Cortex of kidney (tissue), 1 donor: ENCODE measurements at places on chromosomes 12 and 14.

GRCh38 chr14:68513137-68513536, 279.7 kb downstream of the ZFP36L1 start:
- DNase-seq = no peak

DNA sequence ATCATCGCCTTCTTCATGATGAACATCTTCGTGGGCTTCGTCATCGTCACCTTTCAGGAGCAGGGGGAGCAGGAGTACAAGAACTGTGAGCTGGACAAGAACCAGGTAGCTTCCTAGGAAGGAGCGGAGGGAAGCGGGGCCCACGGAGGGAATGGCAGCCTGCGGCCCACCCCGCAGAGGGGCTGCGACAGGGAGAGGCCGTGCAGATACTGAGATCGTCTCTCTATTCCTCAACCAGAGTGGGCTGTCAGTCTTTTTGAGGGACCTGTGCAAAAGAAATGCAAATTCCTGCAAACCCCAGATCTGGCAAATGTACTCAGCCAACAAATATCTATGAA, 186.2 kb upstream of the FKBP4 start:
- DNase-seq = no peak

DNA sequence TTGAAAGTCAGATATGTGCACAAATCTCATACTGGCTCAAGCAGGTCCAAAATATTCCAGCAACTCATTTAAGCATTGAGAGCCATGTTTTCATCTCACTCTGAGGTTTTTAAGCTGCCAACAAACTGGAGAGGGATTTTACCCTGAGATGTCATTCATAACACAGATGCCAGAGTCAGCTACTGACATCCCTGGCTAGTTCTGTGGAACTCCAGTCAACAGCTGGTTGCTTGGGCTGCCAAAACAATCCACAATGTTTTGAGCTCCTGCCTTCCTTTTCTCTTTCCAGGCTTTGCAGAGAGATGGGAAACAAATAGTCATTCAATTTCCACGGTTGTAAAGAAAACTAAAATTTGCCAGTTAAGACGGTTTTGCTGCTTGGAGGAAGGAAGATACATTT, 621.2 kb upstream of the FBXO33 start:
- DNase-seq = no peak

DNA sequence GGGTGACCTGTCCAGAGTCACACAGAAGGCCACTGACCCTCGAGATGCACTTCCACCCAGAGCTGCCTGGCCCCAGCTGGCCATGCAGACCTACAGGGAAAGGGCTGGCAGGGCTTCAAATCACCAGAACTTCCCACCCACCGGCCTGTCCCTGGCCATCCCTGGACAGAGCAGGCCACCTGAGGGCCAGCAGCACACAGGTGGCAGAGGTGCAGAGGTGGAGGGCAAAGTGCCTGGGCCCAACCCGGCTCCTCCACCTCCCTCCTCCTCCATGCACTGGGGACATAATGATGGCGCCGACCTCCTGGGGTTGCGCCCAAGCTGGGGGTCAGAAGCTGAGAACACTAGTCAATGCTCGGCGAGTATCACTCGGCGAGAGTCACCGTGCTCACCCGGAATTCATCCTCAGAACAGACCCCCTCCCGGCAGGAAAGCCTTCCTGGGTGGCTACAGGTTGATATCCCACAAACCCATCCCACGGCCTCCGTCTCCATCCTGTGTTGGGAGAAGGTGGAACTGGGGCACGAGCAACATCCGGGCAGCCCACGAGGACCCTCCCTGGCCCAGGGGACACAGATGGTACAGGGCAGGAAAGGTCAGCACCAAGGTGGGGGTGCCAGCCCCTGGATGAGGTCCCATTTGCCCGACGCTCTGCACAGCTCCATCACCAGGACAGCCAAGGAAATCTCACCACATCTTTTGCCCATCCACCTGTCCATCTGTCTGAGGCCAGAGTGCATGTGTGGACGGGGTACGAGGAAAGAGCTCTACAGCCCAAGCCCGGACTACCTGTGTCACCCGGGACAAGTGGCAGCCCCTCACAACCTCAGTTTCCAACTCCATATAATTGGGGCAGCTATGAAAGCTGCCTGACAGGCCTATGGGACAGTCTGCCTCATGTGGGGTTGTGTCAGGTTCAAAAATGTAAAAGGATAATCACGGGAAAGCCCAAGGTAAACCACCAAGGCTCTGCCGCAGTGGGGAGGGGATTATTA, 10.8 kb downstream of the BEGAIN start:
- no peak for DNase-seq
